Type B pancreatic cell (in vitro differentiated cells): ENCODE measurements at places on chromosomes 7 and 10. TPM values are rescaled to one million over a fixed set of nuclear protein-coding genes. Genes with fewer than 3 reads are reported as not detected.

GRCh38 chr10:102384606-102385429 lies 10.7 kb upstream of the NFKB2 start:
- H3K36me3 ChIP-seq = peaks cover 4% of the 10 kb centered on the region
- no peak overlapping the region for H3K4me3 ChIP-seq
- H3K27me3 ChIP-seq = peaks cover 4% of the 10 kb centered on the region
- H3K27ac ChIP-seq = no peak overlapping the region

GRCh38 chr7:84490661-84491060 lies 296.1 kb upstream of the SEMA3A start:
- peaks cover 28% of the 10 kb centered on the region for H3K4me1 ChIP-seq
- no peak for DNase-seq
- H3K36me3 ChIP-seq = peaks cover 9% of the 10 kb centered on the region
- H3K4me3 ChIP-seq = peak overlapping the region; percentile 81

- peaks cover 14% of the 10 kb centered on the region for H3K27me3 ChIP-seq
- no peak for DNase-seq
- no peak overlapping the region for H3K4me3 ChIP-seq
- H3K27ac ChIP-seq = no peak overlapping the region
- H3K36me3 ChIP-seq = no peaks in the 10 kb centered on the region
Observed at GRCh38 chr10:116654816-116655215, 34.1 kb downstream of the PNLIPRP2 start.

GRCh38 chr10:125156739-125157480 lies 3.5 kb downstream of the CTBP2 start:
- peak overlapping the region; percentile 90 for H3K4me3 ChIP-seq
- peak overlapping the region; percentile 91 for H3K27ac ChIP-seq
- peaks cover 56% of the 10 kb centered on the region for H3K4me1 ChIP-seq
- no peaks in the 10 kb centered on the region for H3K27me3 ChIP-seq

DNA sequence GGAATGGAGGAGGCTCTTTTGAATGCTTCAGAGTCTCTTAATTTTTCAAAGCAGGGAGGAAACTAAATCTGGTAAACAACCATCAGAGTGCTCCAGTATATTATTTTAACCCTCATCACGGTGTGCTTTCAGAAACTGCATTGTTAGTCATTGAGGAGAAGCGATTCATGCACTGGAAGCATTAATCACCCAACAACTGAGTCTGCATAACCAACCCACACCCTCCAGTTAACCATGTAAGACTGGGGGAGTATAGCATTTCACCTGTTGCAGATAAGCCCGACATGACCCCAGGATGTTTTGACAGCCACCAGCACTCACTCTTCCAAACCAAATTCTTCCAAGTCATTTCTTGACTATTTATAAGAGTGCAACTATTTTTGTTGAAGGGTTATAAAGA lies 257.6 kb downstream of the GATA3 start:
- H3K4me1 ChIP-seq = peaks cover 5% of the 10 kb centered on the region
- H3K4me3 ChIP-seq = no peak overlapping the region
- no peak for DNase-seq
- H3K36me3 ChIP-seq = no peaks in the 10 kb centered on the region
- H3K27me3 ChIP-seq = no peaks in the 10 kb centered on the region

Gene SMC3
- 39.0 and 60.6 TPM in 2 replicates for total RNA-seq

GRCh38 chr10:77333610-77334340 lies 303.8 kb downstream of the KCNMA1 start:
- no peak overlapping the region for H3K4me3 ChIP-seq
- no peak for DNase-seq
- peaks cover 3% of the 10 kb centered on the region for H3K27me3 ChIP-seq
- H3K27ac ChIP-seq = peak overlapping the region; percentile 84
- H3K4me1 ChIP-seq = peaks cover 6% of the 10 kb centered on the region
- H3K36me3 ChIP-seq = no peaks in the 10 kb centered on the region

Gene HOXA10
- 0.29 and 4.9 TPM in 2 replicates for total RNA-seq

- no peaks in the 10 kb centered on the region for H3K36me3 ChIP-seq
- no peak for DNase-seq
- no peak overlapping the region for H3K27ac ChIP-seq
- H3K4me3 ChIP-seq = no peak overlapping the region
- no peaks in the 10 kb centered on the region for H3K4me1 ChIP-seq
- H3K27me3 ChIP-seq = no peaks in the 10 kb centered on the region
Observed at GRCh38 chr7:63925626-63926460, 72.8 kb upstream of the ZNF722 start.

Gene SPDYE3
- not detected in 2 replicates for total RNA-seq

GRCh38 chr10:5595994-5596471 lies 70.4 kb downstream of the ASB13 start:
- H3K4me3 ChIP-seq = peak overlapping the region; percentile 68
- no peaks in the 10 kb centered on the region for H3K36me3 ChIP-seq
- H3K27me3 ChIP-seq = peaks cover 5% of the 10 kb centered on the region
- DNase-seq = no peak
- peak overlapping the region; percentile 75 for H3K27ac ChIP-seq
- peaks cover 56% of the 10 kb centered on the region for H3K4me1 ChIP-seq

GRCh38 chr7:17058568-17058967 lies 176.8 kb upstream of the AGR3 start:
- no peaks in the 10 kb centered on the region for H3K4me1 ChIP-seq
- H3K4me3 ChIP-seq = no peak overlapping the region
- H3K27ac ChIP-seq = no peak overlapping the region
- H3K36me3 ChIP-seq = peaks cover 3% of the 10 kb centered on the region
- H3K27me3 ChIP-seq = no peaks in the 10 kb centered on the region
- DNase-seq = no peak

DNA sequence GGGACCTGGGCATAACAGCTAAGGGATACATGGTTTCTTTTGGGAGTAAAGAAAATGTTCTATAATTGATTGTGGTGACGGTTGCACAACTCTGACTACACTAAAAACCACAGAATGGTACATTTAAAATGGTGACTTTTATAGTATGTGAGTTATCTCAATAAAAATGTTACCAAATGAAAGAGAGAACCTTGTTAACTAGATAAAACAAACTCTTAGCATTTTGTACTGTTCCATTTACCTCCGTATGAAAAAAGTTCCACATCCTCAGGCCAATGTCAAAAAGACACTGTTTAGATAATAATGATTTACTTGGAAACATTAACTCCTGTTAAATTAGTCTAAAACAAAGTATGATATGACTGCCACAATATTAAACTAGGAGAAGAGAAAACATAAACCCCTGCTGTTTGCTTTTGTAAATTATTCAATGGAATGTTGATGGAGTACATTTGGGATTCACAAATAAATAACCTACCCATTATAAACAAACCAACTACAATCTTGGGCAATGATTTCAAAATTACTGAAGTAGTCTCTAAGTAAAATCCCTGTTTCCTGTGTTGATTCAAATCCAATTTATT lies 60.7 kb downstream of the SMURF1 start:
- no peak for DNase-seq
- no peak overlapping the region for H3K4me3 ChIP-seq
- no peak overlapping the region for H3K27ac ChIP-seq
- H3K27me3 ChIP-seq = no peaks in the 10 kb centered on the region

Gene PARP12
- 11.9 and 20.5 TPM in 2 replicates for total RNA-seq

Gene CPA1
- 0.41 TPM in 1 of 2 replicates, not detected in the other for total RNA-seq
